ENCODE measurements at places on chromosomes 12 and 14.
A peak's percentile ranks its signal among the peaks of the same experiment; 100 is the strongest.

DNA sequence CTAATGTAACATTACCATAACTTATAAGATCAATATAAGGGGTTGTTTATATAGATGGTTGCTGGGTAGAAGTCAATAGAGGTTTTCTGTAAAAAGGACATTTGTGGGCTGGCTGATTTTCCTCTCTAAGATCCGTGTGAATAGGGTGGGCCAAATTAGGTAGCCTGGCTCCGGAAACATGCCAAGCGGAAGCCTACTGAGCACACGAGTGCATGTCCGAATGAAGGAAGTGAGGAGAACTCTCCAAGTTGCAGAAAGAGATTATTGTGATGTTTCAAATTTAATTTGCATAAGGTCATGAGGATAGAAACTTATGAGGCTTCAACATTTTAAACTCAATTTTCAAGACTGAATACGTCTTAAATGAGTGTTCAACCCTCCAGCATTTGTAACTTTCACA is 356.7 kb downstream of the SNAPC1 start:
- DNase-seq: no peak

- DNase-seq: no peak
Measured at GRCh38 chr14:90319173-90319572, 12.6 kb downstream of the NRDE2 start.

DNA sequence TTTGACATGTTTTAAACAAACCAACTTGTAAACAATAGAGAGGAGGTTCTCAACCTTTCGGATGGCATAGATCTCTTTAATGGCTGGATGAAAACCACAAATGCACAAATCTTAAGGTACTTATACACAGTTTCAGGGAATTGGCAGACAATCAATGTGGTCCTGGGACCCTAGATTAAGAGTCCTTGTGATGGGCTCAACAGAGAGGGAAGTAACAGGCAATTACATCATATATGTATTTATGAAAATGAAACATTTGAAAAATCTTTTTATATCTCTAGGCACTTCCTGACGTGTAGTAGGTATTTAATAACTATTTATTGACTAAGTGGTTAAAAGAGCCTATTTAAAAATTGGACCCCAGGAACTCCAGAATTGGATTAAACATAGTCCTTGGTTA is 897 bp downstream of the ACTR10 start:
- DNase-seq: no peak

DNA sequence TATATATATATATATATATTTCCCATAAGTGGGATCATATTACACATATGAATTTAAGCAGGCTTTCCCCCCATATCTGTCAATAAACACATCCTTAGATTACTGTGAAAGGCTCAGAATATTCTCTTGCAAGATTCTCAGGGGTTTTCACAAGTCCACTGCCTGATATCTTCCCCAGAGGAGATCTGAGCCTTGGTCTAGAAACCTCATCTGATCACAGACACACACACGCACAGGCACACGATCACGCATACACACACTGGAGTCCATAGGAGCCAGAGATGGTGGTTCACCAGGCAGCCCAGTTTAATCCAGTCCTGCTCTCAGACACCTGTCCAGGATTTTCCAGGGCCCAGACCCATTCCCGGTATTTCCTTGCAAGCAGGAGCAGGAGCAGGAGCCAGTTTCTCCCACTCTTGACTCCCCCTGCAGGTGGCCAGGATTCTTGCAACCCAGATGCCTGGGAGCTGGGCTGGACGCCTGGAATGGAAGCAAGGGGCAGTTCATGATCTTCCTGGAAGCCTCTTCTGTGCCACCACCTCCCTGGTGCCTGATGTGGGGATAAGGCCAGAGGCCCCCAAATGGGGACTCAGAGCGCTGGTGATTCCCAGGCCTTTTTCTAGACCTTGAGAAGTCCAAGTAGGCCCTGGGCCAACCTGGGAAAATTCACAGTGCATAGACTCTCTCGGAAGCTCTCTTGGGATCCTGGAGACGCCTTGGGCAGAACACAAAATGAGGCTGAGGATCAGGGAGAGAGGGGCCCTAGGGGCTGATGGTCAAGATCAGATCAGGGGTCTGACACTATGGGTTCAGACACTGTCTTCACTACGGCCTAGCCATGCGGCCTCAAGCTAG is 16.5 kb upstream of the KRT78 start:
- DNase-seq: no peak

- no peak for DNase-seq
Measured at GRCh38 chr14:77027538-77028383, 747 bp downstream of the IRF2BPL start.

DNA sequence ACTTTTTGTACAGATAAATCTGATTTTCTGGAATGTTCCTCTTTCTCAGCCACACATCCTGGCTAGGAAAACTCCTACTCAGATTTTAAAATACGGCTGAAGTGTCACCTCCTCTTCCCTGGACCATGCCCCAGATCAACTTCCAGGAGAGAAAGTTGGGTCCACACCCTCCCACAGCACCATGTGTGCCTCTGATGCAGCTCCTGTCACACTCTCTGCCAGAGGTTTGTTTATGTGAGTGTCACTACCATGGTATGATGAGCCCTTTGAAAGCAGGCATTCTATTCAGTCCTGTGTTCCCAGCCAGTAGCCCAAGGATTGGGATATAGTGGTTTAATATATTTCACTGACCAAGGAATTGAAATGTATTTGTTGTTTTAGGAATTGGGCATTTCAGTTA is 287.2 kb upstream of the ATP2B1 start:
- no peak for DNase-seq

DNA sequence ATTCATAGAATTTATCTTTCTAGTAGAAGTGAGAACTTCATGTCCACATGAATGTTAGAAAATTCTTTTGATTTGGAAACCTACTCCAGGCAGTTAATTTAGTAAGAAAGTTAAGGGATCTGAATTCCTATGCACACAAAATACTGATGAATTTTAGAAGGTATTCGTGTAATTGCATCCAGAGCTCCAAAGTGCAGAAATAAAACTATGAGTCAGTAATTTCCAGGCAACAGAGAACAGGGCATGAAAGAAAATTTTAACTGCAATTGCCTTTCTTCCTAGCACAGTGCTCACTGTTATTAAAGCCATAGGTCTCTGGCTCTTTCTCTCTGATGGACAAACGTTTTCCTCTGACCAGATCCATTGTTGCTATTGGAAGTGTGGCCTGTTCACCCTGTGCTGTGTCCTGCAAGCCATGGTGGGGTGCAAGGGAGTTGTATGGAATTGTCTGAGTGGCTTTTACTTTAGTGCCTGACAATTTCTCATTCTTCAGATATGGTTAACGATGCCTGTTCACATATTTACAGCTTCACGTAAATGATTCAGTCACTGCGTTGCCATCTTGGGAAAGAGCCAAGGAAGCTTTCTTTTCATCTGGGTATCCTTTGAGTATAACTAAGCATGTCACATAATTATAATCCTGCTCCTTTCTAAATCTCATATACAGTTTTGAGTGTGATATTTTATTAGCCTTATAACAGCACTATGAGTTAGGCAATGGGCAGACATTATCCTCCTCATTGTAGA is 145.1 kb downstream of the ACSS3 start:
- no peak for DNase-seq

- no peak for DNase-seq
Measured at GRCh38 chr14:68840454-68840853, 47.6 kb upstream of the ZFP36L1 start.

DNA sequence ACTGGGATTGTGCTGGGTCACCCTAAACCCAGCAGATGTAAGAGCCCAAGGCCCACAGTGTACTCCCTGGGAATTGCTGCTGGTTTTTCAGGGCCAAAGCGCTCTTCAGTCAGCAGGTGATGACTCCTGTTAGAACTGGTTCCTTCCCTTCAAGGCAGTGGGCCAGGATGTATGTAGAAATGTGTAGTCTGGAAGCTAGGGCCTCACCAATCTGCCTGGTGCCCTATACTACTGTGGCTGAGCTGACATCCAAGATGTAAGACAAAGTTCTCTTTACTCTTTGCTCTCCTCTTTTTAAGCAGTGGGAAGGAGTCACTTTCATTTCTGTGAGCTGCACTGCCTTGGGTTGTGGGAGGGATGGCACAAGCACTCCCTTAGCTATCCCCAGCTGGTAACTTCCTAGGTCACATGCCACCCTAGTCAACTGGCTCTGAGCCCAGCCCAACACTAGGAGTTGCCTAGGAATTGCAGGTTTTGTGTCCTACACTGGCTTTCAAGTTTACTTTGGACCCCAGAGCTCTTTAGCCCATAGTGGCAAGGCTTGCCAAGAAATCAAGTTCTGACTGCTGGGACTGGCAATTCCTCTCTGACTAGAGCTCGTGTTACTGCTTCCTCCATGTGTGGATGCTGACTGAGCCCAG is 249.2 kb downstream of the C12orf50 start:
- no peak for DNase-seq

- no peak for DNase-seq
Measured at GRCh38 chr12:49948866-49949845, 1.4 kb upstream of the AQP2 start.

GRCh38 chr12:64044191-64044590 is 177.9 kb downstream of the KICS2 start:
- DNase-seq: no peak

DNA sequence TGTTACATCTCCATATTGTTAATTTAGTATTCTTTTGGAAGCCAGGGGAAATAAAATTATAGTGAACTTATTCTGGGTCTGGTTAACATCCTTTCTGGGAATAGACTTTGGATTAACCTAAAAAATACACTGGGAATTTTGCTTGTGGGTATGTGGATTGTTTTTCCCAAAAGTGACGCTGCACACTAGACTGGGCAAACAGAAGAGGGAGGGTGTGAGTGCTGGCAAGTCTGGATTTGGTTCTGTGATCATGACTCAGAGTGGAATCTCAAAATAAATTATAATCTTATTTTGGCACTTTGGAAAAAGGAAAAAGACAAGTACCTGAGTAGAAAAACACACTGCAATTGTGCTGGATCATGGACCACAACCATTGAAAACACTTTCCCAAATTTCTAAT is 15.2 kb upstream of the LUM start:
- DNase-seq: no peak

GRCh38 chr12:129696405-129696804 is 207.4 kb downstream of the TMEM132D start:
- no peak for DNase-seq

- DNase-seq: no peak
Measured at GRCh38 chr12:49440035-49440434, 72.8 kb downstream of the SPATS2 start.

DNA sequence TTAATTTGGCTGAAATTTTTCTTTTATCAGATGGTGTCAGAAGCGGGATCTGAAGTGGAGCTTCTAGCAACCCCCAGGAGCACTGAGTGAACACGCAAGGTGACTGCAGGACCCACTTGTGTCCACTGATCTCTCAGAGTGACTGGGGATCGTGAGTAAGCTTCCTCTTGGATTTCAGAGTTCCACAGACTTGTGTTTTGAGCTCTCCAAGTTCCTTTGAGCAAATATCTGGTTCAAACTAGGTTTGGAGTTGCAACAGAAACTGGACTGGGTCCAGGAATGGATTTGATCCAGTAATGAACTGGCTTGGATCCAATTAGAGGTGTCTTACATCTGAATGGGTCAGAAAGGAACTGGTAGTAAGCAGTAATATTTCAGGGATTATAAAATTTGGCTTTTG is 24.7 kb upstream of the B4GALNT1 start:
- DNase-seq: no peak

- no peak for DNase-seq
Measured at GRCh38 chr14:79009286-79009685, 839.1 kb downstream of the NRXN3 start.

- DNase-seq: no peak
Measured at GRCh38 chr12:55996201-55996714, 818 bp upstream of the SUOX start.

GRCh38 chr14:33029511-33029910 is 90.8 kb downstream of the NPAS3 start:
- DNase-seq: no peak

DNA sequence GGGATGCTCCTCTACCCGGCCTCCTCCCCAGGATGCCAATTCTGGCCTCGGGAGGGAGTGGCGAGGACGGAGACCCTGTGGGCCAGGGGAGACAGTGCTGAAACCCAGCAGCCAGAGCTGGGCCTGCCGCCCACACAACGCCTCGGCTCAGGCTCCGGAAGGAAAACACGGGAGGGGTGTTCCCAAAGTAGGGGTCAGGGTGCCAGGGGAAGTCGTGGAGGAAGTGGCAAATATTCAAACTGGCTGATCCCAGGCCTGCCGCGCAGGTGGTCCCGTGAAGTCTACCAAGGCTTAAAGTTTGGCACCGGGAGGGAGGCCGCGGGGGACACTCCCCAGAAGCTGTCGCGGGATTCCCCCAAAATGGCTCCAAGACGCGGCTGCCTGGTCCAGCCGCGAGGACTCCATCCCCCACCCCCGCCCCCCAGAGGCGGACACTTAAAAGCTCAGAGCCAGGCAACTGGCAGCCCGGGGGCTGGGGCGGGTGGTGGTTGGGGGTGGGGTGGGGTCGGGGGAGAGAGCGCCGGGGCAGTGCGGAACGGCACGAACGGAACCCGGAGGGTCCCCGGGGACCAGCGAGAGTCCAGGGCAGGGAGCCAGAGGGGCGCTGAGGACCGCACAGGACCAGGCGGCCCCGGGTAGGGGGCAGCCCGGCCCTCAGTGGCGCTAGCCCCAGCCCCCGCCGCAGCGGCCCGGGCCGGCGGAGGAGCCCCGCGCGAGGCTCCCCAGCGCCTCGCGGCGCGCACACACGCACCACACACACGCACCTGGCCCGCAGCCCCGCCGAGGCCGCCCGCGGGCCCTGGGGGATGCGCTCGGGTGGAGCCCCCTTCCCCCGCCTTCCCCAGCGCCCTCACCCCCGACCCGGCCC is 20.0 kb downstream of the BEGAIN start:
- DNase-seq: no peak

GRCh38 chr14:78182722-78183121 is 12.5 kb downstream of the NRXN3 start:
- no peak for DNase-seq

GRCh38 chr12:63668028-63668799 is at the start of gene DPY19L2:
Gene DPY19L2 (minus strand): TSS chr12:63668493. CDS start chr12:63668393, 100 bp downstream.
- DNase-seq: peak; percentile 56

DNA sequence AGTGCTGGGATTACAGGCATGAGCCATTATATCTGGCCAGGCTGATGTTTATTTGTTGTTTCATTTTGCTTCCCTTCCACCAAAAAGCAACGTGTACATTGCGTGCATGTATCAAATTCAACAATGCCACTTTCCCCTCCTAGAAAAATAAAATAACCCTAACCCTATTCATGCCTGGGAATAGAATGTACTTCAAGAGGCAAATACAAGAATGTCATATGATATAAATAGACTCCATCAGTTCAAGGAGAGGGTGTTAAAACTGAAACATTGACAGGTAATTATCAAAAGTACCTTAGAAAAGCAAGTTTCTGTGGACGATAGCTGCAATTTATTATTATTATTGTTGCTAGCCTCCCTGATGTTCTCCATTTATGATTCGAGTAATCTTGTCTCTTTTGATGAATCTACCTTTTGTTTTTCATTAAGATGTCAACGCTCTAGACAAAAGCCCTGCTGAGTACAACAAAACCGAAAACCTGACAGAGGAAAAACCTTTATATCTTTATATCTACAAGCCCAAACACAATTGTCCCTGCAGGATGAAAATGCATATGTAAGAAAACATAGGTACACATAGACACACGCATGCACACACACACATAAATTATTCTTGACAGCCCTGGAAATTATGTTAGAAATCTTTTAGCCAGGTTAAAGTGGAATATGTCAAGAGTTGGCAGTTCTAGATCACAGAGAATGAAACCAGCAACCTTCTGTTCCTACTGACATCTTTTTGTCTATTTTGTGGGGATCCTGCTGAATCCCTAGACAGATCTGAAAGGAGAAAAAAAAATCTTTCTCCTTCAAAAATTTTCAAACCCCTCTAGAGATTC is 98.9 kb downstream of the BTG1 start:
- DNase-seq: no peak

GRCh38 chr12:19074700-19075099 is 54.8 kb upstream of the PLEKHA5 start:
- no peak for DNase-seq

GRCh38 chr12:13961971-13962370 is 19.4 kb downstream of the GRIN2B start:
- no peak for DNase-seq

Data from cortex of kidney (tissue), 1 donor.